ENCODE measurements at places on chromosomes 5 and 9.
A peak's percentile ranks its signal among the peaks of the same experiment; 100 is the strongest.

- peak; percentile 18 for DNase-seq
Measured at GRCh38 chr9:120841930-120842684, 615 bp downstream of the PSMD5 start.

DNA sequence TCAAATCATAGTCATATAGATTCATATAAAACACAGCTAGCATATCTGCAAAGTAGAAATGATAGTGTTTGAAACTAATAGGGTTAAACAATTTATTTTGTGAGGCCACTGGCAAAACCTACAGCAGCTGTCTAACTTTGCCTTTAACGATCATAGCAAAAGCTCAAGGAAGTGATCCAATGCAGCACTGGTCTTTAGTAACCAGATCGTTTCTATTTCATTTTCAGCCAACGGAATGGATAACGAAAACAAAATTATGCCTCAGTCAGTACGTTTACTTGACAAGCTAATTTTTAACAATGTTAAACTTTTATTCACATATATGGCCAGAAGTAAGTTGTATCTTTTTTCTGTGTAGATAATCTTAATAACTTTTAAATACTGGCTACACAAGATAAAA, 17.7 kb downstream of the MLLT3 start:
- DNase-seq = no peak

GRCh38 chr9:98391867-98392266, 136.4 kb upstream of the TBC1D2 start:
- DNase-seq = no peak

DNA sequence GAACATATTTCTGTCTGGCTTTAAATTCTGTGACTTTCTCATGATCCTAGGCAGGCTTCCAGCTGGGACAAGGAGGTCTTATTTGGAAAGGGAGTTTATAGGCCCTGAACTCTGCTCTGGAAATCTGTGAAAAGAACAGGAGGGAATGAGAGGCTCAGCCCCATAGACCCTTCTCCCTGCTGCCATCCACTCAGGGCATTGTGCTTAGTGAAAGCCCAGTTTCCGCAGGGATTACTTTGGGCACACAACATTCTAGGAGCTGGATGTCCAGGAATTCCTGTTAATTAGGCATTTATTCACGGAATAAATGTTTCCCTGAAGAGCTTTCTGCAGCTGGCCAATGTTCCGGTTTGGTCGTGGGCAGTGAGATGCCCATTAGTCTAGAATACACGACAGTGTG, 32.7 kb upstream of the COL15A1 start:
- DNase-seq = no peak

GRCh38 chr5:157398305-157398704, 61.7 kb upstream of the NIPAL4 start:
- no peak for DNase-seq

DNA sequence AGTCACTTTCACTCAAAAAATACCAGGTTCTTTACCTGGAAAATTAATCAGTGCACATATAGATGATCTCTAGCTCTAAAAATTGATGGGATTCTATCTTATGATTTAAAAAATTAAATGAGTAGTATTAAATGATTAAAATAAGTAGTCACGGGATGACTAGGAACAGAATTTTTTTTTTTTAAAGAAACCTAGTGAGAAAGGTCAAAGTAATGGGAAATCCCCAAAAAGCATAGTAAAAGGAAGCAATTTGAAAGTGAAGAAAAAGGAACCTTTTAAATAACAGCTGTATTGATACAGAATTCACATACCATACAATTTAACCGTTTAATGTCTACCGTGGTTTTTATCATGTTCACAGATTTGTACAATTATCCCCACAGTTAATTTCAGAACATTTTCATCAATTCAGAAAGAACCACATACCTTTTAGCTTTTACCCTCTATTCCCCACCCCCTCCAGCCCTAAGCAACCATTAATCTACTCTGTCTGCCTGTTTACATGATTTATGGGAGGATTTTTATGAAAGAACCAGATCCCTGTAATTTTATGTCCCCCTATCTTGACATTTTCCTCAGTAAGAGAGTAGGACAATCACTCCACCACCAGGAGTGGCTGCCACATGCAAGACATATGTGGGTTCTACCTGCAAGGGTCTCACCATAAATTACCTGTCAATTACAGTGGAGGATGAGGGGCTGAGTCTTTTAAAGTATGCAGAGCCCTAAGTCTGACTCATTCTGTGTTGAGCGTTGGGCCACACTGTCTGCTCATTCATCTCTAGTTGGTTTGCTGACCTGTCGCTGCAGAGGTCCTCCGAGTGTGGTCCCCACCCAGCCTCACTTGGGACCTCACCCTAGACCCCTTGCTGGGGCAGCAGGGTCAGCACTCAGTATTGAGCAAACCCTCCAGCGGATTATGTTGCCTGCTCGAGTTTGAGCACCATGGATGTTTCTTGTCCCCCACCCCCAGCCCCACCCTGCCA, 16.0 kb downstream of the ANKRD33B start:
- no peak for DNase-seq

- no peak for DNase-seq
Measured at GRCh38 chr5:80554646-80555045, 15.4 kb downstream of the ANKRD34B start.

Data from NCI-H526 (cell line).